ENCODE measurements at places on chromosomes 2 and 18.

DNA sequence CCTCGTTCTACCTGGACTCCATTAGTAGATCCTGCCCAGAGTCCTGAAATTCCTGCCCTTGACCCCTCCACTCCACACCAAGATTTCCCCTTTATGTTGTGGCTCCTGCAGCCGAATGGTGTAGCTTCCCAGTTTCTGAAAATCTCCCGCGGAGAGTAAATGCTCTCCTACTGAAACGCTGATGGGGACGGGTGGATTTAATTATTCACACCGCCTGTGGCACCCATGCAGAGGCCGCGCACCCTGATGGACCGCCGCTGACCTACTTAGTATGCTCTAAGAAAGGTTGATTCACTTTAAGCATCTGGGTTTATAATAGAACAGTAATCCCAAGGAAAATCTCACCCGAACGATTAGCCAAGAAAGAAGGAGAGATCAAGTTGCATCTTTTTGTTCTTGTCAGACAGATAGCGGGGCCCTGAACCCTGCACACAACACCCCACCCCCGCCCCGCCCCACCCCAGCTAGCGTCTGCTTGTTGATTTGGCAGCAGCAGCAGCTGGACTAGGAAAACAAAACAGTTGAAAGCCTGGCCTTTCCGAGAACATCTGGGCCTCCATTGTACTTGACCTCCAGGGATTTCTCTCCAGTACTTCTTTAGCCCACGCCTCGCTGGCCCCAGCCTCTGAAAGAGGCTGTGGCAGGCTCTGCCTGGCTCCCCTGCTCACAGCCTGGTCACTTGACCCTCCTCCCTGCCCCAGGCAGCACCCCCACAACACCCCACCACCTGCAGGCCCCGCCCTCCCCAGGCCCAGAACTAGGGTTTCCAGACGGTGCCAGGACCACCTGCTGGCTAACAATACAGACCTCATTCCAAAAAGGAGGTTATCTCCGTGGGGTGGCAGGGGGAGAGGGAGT lies 53.6 kb downstream of the DPYSL5 start:
- no peak for DNase-seq

- no peak for DNase-seq
Measured at GRCh38 chr2:125313806-125314205, 1288.7 kb downstream of the CNTNAP5 start.

GRCh38 chr2:172093416-172094293 lies 8.3 kb downstream of the DLX1 start:
- no peak for DNase-seq

DNA sequence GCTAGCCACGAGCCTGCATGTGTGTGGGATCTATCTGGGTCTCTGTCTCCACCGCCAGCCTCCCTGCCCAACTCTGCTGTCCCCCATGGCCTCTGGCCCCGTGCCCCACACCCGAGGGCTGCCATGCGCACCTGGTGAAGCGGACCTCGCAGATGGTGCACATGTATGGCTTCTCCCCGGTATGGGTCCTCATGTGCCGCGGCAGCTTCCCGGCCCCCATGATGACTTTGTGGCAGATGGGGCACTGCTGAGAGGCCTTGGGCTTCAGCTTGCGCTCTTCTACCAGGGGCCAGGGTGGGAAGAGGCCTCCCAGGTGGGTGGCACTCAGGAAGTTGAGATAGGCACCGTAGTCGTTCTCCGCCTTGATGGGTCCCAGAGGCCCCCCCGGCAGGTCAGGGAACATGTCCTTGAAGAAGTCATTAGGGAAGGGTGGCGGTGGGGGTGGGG lies 109.3 kb upstream of the SMAD2 start:
- DNase-seq = no peak

DNA sequence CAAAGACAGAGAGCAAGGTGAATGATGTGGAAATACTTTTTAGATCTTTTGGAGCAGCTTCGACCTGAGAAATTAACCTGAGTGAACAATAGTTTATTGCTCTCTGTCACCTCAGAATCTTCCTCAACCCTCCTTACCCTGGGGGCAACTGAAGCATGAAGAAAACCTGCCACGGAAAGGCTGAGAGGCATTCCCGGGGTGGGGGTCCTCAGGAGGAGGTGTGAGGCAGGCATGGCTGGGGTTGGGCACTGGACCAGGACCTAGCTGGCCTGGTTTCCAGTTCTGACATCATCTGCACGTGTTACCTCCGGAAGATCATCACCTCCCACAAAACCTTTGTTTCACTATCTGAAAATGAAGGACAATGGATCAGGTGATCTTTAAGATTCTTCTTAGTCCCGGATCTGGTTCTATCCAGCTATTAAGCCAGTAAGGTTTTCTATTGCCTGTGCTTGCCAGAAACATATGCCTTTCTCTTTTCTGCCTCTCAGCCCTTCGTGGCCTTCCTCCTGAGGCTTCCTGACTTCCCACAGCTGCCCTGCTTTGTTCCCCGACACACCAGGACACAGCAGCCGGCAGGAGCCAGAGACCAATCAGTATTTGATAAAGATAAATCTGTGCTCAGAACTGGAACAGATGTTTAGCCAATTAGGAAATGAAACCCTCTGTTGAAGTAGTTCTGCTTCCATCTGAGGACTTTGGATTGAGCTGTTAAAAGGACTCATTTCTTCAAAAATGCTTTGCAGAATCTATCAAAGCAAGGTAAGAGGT lies 232.5 kb downstream of the TDRD15 start:
- DNase-seq = no peak

- no peak for DNase-seq
Measured at GRCh38 chr2:162972383-162972782, 133.8 kb upstream of the KCNH7 start.

- DNase-seq = no peak
Measured at GRCh38 chr2:237614151-237614720, 13.2 kb upstream of the LRRFIP1 start.

GRCh38 chr2:120404274-120404673 lies 58.3 kb downstream of the INHBB start:
- DNase-seq = no peak

Data from HS-5 (cell line).